NCI-H2081 treated with DMSO at 0.1 percent for 48 hours (cell line): ENCODE measurements at places on chromosomes 11 and 22.

DNA sequence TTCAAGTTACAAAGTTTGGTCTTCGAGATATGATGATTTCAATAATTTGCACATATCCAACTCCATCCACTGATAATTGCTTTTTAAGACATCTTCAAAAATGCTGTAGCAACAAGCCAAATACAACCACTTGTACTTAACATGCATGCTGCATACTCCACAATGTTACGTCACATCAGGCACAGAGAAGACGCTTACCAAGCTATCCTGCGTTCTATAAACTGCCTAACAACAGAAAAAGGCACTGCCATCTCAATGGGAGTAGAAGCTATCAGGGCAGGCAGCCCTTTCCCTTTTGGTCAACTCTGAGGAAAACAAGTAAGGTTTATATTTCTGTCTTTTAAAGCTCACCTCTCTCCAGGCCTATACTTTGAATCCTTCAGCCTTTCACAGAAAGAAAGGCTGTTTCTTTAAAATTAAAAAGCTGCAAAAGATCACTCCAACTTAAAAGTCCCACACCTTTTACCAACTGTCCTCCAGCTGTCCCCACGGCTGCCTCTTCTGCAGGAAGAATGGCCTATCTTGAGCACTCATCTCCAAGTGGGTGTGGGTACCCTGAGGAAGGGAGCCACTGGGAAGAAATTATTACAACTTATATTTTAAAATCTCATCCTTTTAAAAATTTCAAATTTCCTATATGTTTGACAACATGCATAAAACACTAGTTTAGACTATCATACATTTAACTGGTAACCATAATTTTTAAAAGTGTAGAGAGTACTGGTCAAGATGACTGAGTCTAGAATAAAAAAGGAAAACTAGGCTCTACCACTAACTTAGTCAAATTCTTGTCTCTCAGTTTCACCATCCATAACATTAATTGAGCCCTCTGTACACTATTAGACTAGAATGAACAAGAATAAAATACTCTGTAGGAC, 14.5 kb downstream of the PHF21A start:
- DNase-seq = no peak

DNA sequence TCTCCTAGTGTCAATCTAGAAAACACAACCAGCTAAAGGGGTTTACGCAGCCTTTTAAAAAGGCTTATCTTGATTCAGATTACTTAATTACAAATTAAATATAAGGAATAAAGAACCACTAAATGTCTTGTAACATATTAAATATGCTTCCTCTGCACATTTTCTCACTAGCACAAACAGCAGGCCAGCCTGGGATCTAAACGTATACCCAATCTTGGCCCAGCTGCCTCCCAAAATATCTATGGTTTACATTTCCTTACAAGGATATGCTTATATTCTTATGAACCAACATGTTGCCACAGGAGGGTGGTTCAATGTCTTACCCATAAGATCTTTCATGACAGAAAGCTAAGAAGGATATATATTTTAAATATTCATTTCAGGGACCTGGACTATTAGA, 7.7 kb downstream of the LGR4 start:
- no peak for DNase-seq

GRCh38 chr11:72556433-72556832, 117.8 kb downstream of the PDE2A start:
- no peak for DNase-seq

DNA sequence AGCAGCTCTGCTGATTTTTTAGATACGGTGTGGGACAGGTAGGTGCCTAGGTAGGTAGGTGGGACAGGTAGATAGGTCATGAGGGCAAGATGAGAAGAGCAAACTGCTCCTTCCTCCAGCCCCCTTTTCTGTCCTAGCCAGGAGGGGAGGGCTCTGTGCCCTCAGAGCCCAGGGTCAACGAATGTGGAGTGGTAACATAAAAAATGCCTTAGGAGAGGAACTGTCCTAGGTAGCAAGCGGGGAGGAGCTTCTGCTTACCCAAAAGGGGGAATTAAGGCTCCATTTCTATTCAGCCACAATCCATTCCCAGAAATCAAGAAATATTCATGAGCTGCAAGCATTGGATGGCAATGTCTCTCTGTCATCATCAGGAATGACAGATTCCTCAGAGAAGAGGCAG, 234.8 kb downstream of the GRIK4 start:
- DNase-seq = no peak

GRCh38 chr11:38937709-38938108, 2339.7 kb upstream of the RAG2 start:
- DNase-seq = no peak

DNA sequence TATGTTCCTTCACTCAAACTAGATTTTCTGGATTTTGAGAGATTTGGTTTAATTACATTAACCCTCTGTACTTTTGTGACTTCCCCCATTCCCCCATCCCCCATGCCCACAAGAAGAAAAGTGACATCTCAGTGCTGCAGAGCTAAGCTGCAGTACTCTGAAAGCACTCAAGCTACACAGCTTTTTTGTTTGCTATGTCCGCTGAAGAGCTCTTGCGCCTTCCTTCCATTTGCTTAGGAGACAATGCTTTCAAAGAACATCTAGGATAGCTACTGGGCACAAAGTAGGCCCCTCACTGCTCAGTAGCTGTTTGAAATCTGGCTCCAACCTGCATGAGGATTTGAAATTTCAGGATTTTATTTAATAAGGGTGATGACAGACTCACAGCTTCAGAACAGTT, 69.7 kb downstream of the SLC17A6 start:
- DNase-seq = no peak

DNA sequence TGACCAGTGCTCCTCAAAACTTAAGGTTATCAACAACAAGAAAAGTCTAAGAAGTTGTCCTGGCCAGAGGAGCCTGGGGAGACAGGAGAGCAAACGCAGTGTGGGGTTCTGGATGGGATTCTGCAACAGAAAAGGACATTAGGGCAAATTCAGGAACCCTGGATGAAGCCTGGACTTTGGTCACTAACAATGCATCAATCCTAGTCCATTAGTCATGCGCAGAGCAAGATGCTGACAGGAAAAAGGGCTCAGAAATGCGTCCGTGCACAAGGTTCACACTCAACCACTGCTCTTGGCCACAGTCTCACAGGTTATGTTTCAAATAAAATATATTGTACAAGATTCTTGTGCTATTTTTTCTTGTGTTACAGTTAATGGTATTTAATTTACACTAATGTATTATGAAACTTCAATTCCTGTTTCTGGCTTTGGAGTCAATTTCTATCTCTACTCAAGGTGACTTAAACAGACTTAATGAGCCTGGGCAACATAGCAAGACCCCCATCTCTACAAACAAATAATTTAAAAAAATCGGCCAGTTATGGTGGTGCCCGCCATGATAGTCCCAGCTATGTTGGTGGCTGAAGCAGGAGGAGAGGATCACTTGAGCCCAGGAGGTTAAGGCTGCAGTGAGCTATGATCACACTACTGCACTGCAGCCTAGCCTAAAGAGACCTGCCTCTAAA, 13.6 kb downstream of the GNB1L start:
- no peak for DNase-seq

GRCh38 chr11:12888525-12889158, 120.5 kb upstream of the RASSF10 start:
- DNase-seq = peak; percentile 42

- DNase-seq = no peak
Observed at GRCh38 chr11:128045094-128045725, 542.1 kb downstream of the ETS1 start.

DNA sequence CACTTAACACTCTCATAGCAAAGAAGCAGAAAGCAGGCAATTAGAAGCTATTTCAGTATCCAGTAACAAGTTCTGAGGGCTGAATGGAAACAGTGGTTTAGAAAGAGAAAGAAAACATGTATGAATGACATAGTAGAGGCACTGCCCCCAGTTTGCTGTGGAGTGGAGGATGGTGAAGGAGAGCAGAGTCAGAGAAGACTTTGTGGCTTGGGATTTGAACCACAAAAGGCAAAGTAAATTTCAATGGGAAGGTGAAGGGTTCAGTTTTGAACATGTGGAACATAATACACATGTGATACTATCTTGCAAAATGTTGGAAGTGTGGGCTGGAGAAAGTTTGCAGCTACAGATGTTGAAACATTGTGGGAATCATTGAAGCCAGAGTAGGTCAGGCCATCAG, 81.4 kb downstream of the SNX19 start:
- DNase-seq = no peak

DNA sequence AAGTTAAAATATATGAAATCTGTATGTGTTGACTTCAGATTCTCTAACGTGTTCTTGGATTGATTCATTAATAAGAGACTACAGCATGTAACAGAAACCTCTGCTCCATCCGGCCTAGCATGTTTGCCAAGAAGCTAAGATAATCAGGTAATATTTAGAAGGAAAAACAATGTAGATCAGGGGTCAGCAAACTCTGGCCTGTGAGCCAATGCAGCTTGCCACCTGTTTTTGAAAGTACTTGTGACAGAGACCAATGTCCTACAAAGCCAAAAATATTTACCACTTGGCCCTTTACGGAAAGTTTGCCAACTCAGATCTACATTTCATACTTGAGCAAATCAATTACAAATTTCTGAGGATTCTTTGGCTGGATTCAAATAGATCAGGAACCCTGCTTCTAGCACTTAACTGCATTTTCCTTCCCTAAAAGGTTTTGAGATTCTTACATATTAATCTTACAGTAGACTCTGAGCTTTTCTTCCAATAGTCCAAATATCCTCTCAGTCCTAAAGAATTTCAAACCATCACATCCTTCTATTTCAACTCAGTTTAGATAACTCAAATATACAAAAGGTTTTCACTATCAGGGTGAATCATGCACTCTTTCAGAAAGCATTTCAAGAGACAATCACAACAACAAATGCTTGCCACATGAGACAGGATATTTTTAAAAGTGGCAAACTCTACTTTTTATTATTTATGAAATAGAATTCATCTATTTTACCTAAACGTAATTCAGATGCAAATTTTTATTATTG, 29.5 kb downstream of the APOL5 start:
- no peak for DNase-seq

GRCh38 chr11:126359431-126360048, 4.1 kb downstream of the ST3GAL4 start:
- no peak for DNase-seq
